ENCODE measurements at places on chromosomes 13 and 19. TPM values are rescaled to one million over a fixed set of nuclear protein-coding genes. Genes with fewer than 3 reads are reported as not detected.

ZNF254 gene
- 10.2 TPM for total RNA-seq

CEP89 gene
- total RNA-seq: 15.4 TPM

ZNF560 gene
- 0.16 TPM for total RNA-seq

GRIN2D gene
- total RNA-seq: 0.48 TPM

ANKLE1 gene
- total RNA-seq: 0.55 TPM

RFPL4AL1 gene
- not detected for total RNA-seq

PNMA8A gene
- total RNA-seq: 1.2 TPM

ZNF30 gene
- total RNA-seq: 2.2 TPM

NANOS3 gene
- not detected for total RNA-seq

MRPL54 gene
- total RNA-seq: 72.7 TPM

SCN1B gene
- 17.3 TPM for total RNA-seq

ZNF66 gene
- 4.2 TPM for total RNA-seq

CGB5 gene
- not detected for total RNA-seq

RAB3D gene
- total RNA-seq: 21.7 TPM

GRCh38 chr19:1399079-1399478 lies 2.3 kb downstream of the GAMT start:
- DNase-seq: no peak

DNA sequence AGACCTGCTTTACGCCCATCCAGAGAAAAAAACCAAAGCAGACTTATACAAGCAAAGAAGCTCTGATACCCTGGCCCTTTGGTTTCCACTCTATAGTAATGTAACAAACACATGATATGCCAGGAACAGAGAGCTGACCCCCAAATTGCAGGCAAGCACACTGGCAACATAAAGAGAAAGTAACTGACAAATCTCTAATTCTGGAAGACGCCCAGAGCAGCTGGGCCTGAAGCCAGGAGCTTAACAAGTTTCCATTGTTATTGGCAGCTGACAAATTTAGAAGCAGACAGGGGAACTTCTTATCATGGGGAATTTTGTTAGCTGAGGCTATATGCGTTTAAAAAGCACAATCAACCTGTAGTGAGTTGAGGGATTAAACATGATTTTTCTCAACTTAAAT lies 158.0 kb downstream of the DLEU7 start:
- no peak for DNase-seq

GRCh38 chr19:19579533-19580361 lies 38.7 kb downstream of the PBX4 start:
- DNase-seq: no peak

GRCh38 chr19:12763100-12763499 lies 11.5 kb downstream of the BEST2 start:
- no peak for DNase-seq

DNA sequence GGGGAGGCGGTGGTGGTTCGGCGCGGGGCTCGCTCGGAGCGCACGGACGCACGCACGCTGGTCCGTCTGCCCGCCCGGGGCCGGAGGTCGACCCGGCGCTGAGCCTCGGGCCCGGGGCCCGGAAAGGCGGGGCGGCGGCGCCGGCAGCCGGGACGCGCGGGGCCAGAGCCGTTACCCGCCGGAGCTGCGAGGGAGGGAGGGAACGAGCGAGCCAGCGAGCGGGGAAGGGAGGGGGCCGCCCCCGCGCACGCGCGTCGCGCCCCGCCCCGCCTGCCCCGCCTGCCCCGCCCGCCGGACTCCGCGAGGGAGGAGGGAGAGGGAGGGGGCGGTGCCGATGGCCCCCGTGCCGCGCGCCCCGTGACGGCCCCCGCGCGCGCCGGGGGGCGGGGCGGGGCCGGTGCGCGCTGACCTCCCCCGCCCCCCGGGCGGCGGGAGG lies 15.0 kb downstream of the CIC start:
- peak; percentile 94 for DNase-seq

GRCh38 chr19:47573071-47574026 lies at the start of gene ZNF541:
Gene ZNF541 (minus strand): TSS chr19:47573148. CDS start chr19:47555856, 17,292 bp downstream.
- no peak for DNase-seq

- no peak for DNase-seq
Observed at GRCh38 chr19:19274716-19275565, 1.8 kb upstream of the TM6SF2 start.

DNA sequence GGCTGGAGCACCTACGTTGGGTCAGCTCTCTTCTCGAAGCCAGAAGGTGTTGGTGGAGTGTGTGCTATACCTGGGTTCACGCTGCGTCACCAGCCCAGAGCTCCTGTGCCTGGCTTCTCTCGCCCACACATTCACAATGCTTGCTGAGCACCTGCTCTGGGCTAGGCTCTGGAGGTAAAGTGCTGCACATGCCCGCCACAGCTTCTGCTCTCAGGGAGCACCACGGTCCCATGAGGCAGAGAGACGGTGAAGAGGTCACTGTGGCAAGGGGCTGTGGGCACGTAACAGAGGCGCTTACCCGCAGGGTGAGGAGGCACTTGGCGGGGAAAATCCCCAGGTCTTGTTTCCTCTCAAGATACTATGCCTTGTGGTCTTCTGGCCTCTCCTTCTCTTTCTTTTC lies 174.2 kb downstream of the TEX29 start:
- DNase-seq: peak; percentile 74

GRCh38 chr19:36128392-36128736 lies 11.5 kb upstream of the CAPNS1 start:
- no peak for DNase-seq

DNA sequence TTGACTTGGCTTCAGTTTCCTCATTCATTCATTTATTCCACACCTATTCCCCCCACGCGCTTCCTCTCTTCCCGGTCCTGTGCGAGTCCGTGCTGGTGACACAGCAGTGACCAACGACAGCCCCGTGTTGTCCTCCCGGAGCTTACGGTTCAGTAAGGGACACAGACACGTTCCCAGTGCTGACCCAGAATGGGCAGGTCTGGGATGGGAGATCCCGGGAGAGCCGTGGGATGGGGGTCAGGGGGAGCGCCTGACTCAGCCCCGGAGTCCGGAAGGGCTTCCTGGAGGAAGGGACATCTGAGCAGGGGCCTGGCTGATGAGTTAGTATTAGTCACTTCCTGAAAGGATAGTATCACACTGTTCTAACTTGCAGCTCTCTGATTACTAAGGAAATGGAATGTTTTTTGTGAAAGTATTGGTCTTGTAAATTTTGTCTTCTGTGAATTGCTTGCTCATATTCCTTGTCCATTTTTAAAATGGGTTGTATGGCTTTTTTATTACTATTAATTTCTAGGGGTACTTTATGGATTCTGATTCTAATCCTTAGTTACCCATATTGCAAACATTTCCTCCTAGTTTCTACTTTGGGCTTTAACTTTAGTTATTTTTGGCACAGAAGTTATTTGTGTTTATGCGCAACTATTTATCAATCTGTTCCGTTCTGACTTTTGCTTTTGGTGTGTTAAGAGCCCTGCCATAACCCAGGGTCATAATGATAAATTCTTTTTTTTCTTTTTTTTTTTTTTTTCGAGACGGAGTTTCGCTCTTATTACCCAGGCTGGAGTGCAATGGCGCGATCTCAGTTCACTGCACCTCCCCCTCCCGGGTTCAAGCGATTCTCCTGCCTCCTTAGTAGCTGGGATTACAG lies 708 bp upstream of the ERCC1 start:
- DNase-seq: no peak

- no peak for DNase-seq
Observed at GRCh38 chr19:34254698-34255432, 511 bp downstream of the GARRE1 start.

DNA sequence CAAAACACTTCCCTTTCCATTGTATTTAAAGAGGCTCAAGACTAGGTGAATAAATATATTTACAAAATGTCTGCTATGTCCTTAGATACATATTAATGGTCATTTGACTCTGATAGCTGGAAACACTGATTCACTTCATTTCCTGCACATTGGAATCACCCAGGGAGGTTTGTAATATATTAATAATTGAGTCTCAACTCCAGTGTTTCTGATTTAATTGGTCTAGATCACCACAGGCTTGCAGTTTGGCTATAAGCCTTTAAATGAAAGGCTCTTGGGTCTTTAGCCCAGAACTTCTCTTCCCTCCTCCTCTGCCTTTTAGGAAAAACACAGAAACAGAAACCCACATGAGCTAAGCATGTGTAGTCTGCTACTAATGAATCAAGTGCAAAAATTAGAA lies 378.0 kb downstream of the TBC1D4 start:
- DNase-seq: no peak

DNA sequence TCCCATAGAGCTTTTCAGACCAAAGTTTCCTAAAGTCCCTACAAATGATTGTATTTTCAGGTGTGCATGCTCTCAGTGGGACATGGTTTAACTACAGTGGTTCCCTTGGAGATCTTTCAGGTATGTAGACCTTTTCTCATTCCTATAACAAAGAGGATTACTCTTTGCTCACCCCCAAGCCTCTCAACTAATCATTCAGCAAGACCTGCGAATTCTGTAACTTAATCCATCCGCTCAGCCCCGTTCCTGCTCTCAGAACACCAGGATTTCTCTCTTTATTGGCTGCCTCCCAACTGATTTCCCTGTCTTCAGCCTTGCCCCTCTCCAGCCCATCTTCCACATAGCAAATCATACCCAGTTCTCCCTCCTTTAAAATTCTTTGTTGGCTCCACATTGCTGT lies 253.6 kb downstream of the MTUS2 start:
- DNase-seq: no peak

GRCh38 chr19:35692010-35692409 lies 12.3 kb upstream of the ZBTB32 start:
- DNase-seq: no peak

GRCh38 chr13:107475753-107476453 lies 739.4 kb downstream of the LIG4 start:
- DNase-seq: no peak

DNA sequence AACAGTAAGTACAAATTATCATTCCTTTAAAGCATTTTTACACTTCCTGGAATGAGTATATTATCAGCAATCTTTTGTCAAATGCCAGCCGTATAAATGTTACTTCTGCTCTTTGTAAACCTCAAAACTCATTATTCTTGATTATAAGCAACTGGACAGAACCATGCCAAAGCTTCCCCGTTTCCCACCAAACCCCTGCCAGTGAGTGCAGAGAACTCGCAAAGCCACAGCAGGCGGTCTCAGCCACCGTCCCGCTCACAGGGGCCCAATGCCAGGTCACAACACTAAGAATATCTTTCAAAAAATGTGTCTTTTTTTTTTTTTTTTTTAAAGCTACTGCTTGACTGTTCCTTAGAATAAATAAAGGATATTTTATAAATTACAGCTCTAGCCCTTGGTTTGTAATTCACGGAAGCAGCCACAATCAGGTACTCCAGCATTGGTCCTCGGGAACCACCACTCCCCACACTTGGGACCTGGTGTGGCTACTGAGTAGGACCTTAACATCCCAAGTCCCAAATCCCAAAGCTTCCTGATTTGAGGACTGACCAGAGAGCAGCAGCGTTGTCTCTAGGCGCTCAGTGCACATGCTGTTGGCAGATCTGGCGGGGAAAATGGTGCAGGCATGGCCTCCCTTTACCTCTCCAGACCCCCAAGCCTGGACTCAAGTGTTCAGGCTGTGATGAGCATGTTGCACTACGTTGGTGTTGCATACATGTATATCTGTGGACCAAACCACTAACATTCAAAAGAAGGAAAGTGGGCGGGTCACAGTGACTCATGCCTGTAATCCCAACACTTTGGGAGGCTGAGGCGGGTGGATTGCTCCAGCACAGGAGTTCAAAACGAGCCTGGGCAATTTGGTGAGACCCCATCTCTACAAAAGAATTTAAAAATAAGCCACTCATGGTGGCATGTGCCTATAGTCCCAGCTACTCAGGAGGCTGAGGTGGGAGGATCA lies 19.0 kb downstream of the KCTD15 start:
- peak; percentile 53 for DNase-seq

DNA sequence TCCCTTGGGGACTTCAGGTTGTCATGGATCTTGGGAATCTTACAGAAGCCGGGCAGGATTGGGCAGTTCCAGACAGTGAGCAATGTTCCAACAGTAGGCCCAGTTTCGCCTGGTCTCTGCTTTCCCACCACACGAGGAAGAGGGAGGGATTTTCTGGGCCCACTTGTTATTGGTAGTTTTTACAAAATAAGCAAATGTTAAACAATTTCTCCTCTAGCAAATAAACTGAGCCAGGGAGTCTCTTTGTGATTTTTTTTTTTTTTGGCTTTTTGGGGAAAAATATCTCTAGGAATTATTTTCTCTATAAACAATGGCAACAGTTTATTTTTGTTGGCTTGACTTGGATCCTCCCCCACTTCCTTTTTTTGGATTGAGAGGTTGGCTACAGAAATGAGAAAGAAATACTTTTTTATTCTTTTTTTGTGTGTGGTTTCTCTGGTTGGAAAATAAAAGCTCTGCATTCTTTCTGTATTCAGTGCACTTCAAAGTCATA lies 89.3 kb downstream of the TM9SF2 start:
- no peak for DNase-seq

GRCh38 chr13:23656637-23657371 lies 86.6 kb downstream of the TNFRSF19 start:
- no peak for DNase-seq

- DNase-seq: no peak
Observed at GRCh38 chr13:78085434-78086225, 167.0 kb upstream of the EDNRB start.

DNA sequence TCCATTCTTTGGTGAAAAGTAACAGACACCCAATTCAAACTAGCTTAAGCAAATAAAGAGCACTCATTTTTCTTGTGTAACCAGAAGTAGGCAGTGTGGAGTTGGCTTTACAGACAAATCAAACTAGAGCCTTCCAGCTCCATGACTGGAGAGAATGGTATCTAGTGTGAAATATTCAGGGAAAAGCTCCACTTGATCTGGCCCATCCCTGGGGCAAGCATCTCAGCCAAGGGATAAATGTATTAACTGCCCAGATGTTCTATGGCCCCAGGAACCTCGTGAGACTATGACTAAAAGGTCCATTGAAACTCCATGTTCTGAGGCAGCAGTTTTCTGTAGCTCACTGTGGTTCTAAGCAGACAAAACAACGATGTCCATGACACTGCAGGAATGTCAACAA lies 49.9 kb downstream of the TBC1D4 start:
- no peak for DNase-seq

GRCh38 chr19:13861392-13861713 lies 15.6 kb upstream of the NANOS3 start:
- no peak for DNase-seq

GRCh38 chr13:106182404-106182803 lies 353.1 kb downstream of the EFNB2 start:
- DNase-seq: no peak

DNA sequence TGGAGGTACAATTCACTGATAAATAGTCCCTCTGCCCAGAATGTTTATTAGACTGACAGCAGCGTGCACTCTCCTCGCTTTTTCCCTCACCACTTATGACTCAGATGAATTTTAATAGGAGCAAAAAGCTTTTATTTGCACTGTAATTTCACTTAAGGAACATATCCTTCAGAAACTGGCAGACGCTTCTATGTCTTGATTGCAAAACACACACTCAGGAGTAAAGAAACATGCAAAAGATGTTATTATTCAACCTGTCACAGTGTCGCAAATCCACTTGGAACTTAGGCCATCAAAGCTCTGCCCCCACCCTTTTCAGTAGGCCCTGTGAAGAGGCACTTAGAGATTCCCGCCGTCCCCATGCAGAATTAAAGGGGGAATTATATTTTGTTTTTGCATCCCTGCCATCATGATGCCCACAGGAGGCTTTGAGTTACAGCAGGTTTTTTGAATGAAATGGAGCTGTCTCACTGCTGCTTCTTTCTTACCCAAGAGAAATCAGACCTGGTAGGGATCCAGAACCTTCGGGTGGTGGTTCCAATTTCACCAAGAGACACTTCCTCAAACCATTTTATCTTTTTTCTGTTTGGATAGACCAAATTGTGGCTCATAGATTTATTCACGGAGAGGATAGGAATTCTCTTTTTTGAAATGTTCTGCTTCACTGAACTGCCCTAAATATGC lies 74.5 kb downstream of the GGACT start:
- DNase-seq: no peak

- DNase-seq: no peak
Observed at GRCh38 chr13:73074014-73074413, 15.2 kb downstream of the KLF5 start.
